ENCODE measurements at places on chromosomes 2 and 18.

- DNase-seq: no peak
Measured at GRCh38 chr2:111015283-111015995, 105.3 kb upstream of the BCL2L11 start.

GRCh38 chr18:44924785-44925499 is 244.3 kb downstream of the SETBP1 start:
- no peak for DNase-seq

GRCh38 chr18:74709452-74709851 is 111.8 kb downstream of the ZNF407 start:
- no peak for DNase-seq

DNA sequence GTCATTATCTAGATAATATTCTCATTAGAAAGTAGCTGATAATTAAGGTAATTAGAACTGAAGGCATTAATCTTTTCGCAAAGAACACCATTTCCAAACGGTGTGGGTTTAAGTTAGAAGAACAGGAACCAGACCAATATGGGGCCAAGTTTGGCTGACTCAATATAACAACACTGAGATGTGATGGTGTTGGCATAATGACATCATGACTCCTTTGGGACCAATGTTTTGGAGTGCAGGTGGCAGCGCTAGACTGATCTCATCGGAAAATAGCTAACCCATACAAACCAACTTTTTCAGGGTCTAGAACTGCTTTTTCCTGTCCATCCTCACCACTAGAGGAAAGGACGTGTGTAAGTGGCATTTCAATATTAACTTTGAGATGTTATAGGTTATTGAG is 1171.7 kb upstream of the ZEB2 start:
- no peak for DNase-seq

Measured in ecto neural progenitor cell (in vitro differentiated cells).